Right lung (tissue), 10 donors: ENCODE measurements at places on chromosomes 7 and 10.

- DNase-seq: no peak
Observed at GRCh38 chr10:60024506-60024905, 118.2 kb upstream of the CCDC6 start.

DNA sequence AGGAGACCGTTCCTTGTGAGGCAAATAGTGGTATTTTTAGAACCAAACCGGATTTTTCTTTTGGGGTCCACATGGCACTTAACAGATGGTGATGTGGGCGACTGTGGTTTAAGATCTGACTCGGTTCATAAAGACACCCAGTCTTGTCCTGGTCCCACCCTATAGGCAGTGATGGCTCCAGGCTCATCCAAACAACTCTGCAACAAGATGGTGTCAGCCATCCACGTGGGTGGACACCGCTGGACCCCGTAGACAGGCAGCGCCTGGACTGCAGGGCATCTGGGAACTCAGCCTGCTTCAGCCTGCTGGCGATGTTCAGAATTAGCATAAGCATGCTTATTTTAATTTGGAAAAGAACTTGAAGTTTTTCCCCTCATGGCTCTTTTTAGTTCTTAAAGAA, 258.4 kb upstream of the FZD1 start:
- no peak for DNase-seq

DNA sequence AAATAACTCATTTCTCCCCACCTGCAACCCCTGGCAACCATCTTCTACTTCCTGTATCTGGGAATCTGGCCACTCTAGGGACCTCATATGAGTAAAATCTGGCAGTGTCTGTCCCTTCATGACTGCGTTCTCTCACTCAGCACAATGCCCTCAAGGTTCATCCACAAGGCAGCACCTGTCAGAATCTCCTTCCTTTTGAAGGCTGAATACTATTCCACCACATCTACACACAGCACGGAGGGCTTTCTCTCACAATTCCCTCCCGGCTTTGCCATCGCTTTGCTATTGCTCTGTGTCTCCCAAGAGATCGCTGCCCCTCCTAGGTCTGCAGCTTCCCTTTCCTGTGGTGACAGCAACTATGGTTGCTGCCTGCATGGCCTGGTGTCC, 174.7 kb upstream of the RHEB start:
- no peak for DNase-seq

DNA sequence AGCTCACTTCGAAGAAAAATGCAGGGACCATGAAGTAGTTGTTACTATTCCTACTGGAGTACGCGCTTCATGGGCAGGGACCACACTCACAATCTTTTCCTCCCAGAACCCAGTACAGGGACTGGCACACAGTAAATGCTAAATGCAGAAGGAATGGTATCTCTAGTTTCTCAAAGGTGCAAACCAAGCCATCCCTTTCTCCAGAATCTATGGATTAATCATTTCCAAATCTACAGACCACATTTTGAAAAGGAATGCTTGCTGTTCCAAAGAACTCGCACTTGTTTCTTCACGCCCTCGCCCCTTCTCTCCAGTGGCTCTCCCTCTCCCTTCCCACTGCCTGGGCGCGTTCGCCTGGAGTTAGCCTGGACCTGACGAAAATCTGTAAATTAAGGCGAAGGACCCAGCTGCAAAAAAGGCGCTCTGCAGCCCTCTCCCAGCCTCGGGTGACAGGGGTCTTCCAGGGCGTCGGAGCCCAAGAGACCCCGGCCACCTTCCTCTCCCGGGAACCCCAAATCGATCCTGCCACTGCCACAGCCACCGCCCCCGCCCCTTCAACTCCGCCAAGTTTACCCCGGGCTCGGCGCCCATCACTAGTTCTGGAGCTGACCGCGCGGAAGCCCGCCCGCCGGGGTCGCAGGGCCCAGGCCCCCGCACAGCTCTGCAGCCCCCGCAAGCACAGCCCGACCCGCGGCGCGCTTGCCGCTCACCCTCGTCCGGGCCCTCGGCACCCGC, 527 bp downstream of the PDIA4 start:
- DNase-seq: peak; percentile 14

DNA sequence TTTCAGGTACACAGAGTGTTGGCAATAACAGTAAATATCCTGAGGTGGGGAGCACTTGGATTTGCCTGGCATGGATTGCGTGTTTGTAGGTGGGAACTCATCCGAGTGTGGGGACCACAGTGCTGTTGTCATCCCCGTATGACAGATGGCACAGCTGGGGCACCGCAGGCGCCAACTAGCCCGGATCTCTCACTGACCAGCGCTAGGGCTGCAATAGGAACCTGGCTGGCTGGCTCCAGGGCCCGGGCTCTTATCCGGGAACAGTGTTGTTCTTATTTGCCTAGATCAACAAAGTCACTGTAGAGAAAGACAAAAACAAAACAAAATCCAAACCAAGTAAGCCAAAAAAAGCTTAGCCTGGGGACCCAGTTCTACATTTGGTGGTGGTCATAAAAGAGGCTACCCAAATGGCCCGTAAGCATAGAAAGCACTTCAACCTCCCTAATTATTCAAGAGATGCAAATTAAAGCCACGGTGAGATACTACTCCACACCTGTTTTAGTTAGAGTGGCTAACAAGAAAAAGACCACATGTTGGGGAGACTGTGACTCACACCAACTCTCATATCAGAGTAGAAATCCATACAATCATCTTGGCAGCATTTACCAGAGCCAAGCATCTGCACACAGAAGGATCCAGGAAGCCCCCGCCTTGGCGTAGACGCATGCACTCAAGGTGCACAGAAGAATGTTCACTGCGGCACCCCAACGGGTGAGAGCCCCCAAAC, 27.2 kb upstream of the PFKFB3 start:
- DNase-seq: no peak
